ENCODE measurements at places on chromosomes 6 and 20.

DNA sequence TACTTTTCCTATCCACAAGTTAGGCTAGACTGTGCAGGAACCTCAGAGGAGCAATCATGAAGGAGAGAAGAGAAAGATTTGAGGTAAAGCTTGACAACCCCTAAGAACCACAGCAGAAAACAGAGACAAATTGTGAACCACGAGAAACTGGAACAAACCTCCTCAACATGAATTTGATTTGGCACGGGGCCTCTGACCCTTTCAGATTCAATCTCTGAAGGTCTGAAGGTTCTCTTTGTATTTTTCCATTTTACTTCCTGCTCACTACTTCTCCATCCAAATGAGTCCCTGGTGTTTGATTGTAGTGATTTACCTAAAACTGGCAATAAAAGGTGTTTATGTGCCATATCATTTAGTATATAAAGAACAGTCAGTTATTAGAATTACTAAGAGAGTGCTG lies 126.1 kb upstream of the STXBP5 start:
- no peak for DNase-seq

- DNase-seq: no peak
These were observed 90.7 kb upstream of the POPDC3 start for GRCh38 chr6:105270511-105270910.

DNA sequence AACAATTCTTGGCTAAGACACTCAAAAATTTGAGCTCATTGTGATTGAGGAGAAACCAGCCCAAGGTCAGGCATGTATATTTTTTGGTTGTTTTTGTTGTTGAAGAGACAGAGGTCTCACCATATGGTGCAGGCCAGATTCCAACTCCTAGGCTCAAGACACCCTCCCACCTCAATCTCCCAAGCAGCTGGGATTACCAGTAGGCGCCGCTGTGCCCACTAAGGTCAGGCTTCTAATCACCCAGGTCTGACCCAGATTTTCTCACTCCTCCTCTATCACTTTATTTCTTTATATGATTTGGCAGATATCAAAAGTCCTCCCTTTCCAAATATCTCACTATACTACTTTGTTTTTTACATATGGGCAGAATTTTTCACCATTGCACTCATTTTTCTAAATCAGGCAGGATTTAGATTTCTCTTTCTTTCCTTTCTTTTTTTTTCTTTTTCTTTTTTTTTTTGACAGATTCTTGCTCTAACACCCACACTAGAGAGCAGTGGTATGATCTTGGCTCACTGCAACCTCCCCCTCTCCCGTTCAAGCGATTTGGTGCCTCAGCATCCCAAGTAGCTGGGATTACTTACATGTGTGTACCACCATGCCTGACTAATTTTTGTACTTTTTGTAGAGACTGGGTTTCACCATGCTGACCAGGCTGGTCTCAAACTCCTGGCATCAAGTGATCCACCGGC lies 1.7 kb upstream of the C6orf141 start:
- DNase-seq: no peak

GRCh38 chr20:4342609-4343008 lies 327.3 kb upstream of the RNF24 start:
- DNase-seq: no peak

GRCh38 chr6:14920276-14920675 lies 325.6 kb upstream of the JARID2 start:
- DNase-seq: no peak

Data from nucleus accumbens (tissue), 56 donors.